ENCODE measurements at places on chromosomes 5 and 9.

DNA sequence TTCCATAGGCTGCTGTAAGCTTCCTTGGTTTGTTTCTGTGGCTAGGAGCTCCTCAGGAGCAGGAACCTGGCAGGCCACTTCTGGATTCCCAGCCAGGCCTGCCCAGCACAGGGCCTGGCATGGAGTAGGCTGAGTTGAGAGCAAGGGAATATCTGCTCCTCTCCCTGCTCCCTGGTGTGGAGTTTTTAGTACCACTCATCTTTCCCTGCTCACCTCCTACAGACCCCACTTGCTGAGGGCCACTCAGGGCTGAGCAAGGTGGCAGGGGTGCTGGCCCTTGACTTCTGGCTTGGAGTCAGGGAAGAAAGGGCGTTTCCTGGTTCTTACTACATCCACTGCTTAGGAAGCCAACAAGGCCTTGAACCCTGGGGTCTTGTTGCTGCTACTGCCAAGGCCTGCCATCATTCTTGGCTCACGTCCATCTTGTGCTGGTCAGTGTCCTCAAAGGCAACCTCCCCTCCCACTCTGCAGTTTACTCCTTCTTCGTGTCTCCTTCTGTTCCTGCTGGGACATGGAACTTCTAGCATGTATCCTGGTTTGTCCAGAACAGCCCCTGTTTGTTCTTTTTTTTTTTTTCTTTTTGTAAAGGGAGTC lies 54.9 kb downstream of the PSD2 start:
- no peak for DNase-seq

GRCh38 chr5:132496191-132496630 lies 5.6 kb upstream of the IRF1 start:
- DNase-seq: peak; percentile 86

DNA sequence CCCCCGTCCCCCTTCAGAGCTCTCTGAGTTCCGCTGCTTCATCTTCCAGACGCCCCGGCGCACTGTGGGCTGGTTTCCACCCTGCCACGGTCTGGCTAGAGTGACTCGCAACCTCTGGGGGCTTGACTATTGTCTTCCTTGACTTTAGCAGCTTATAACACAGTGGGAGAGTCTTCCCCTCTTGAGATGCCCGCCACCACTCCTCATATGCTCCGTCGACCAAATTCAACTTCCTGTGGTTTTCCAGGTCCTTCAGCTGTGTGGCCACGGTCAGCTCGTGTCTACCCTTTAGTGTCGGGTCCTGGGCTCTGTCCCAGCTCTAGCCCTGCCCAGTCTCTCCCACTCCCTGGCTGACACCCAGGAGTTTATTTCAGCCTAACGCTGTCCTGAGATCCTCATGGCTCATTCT lies 28.2 kb upstream of the NCS1 start:
- DNase-seq: no peak

- no peak for DNase-seq
Observed at GRCh38 chr9:132319421-132320110, 35.2 kb downstream of the SETX start.

GRCh38 chr9:120184266-120184665 lies 395.7 kb downstream of the CDK5RAP2 start:
- no peak for DNase-seq

DNA sequence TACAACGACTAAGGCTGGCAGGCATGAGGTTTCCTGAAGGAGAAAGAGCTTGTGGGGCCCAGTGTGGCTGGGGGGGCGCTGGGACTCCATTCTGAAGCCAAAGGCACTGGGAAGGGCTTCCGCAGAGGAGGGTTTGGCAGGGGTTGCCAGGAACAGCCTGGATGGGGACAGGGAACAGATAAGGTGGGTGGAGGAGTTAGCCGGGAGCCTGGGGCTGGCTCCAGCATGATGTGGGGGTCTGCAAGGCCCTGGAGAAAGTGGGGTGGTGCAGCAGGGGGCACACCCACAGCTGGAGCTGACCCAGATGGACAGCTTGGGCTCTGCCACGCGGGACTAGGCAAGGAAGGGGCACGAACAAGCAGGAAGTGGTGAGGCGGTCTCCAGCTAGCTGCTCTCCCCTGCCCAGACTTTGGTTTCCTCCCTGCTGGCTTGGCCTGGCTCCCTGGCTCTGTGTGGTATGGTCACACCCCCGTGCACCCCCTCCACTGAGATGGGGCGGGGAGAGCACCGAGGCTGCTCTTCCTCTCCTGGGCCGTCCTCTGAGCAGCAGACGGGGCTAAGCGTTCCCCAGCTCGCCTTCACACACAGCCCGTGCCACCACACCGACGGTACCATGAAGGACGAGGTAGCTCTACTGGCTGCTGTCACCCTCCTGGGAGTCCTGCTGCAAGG lies at the start of gene LTC4S:
Gene LTC4S (plus strand): TSS at position 519 of the 672 bp plus-strand sequence. CDS start 95 bp downstream, at position 614.
- DNase-seq: peak; percentile 67

DNA sequence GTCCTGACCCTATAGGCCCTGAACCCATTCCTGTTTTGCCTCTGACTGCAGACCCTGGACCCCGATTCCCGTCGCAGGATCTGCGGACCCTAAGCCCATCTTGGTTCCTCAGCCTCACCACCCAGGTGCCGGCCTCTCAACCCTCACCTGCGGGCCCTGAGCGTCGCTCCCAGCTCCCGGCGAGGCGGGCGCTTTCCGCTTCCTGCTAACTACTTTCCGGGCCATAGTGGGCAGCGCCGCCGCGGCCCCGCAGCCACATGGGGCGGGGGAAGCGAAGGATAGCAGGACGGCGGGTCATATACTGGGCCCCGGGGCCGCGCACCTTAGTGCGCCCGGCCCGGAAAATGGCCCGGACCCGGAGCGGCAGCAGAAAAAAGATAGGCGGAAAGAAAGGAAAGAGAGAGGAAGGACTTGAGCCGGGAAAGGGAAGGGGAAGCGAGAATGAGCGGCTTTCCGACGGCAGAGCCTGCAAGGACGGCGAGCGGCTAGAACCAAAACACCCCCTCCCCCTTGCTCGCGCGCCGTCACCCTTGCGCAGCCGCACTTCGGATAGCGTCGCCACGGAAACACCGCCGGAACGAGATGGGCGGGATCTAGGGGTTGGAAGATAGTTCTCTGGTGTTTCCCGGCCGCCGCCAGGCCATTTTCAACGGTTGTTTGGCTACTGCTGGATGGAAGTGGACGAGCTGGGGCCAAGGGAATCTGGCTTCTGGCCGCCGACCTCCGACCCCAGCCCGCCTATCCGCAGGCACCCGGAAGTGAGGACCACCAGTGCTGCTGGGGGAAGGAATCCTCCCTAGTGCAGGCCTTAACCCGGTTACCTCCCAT lies at the start of gene DCAF12:
Gene DCAF12 (minus strand): TSS at position 492 of the 828 bp plus-strand sequence. CDS start 267 bp downstream, at position 225.
- peak; percentile 86 for DNase-seq

GRCh38 chr9:26974927-26975326 lies 18.7 kb downstream of the IFT74 start:
- DNase-seq: no peak

- no peak for DNase-seq
Observed at GRCh38 chr5:119009131-119009530, 20.8 kb upstream of the DTWD2 start.
